ENCODE measurements at places on chromosomes 12 and 14.

DNA sequence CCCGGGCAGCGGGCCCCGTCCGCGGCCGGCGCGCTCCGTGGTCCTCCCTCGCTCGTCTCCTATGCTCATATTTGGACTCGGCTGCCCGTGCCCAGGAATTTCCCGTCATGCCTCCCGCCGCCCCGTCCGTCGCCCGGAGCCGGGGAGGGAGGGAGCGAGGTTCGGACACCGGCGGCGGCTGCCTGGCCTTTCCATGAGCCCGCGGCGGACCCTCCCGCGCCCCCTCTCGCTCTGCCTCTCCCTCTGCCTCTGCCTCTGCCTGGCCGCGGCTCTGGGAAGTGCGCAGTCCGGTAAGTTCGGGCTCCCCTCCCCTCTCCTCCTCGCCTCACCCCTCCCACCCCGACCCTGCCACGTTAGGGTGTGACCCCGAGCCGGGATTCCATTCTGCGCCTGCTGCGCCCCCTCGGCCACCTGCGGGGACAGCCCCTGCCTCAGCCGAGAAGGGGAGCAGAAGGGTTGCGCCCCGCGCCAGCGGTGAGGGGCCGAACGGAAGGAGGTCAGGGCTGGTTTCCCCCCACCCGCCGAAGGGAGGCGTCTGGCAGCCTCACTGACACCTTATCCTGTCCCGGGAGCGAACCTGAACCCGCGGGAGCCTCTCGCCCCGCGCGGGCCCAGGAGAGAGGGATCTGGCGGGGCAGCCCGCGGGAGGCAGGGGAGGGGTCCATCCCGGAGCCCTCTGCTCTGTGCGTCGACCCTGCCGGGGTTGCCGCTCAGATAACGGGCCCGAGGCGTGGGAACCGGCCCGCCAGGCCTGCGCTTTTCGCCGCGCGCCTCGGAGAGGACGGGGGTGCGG, at the start of gene MSRB3:
Gene MSRB3, plus strand, starts transcription at position 108 of the 793 bp plus-strand sequence. CDS start 29,897 bp downstream, outside the sequence.
- peak; percentile 88 for DNase-seq

- DNase-seq, result peak; percentile 30
These were observed 16.0 kb downstream of the FIGNL2 start for GRCh38 chr12:51832354-51833107.

- DNase-seq, result no peak
These were observed 39.4 kb upstream of the PPP1CC start for GRCh38 chr12:110782094-110782493.

DNA sequence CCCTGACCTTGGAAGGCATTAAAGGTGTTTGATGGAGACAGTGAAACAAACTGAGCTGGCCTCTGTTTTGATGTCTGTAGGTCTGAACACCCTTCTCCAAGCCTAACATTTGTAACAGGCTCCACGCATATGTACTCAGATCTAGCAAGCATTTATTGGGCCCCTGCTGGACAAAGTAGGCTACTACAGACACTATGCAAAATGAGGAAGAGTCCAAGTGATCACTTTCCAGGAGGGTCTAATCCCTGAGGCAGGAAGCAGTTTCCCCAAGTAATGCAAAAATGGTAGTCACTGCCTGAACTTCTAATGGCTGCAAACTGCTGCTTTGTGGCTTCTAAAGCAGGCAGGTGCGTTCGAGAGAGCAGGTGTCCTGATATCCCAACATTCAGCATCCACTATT, 405.8 kb downstream of the MED13L start:
- peak; percentile 86 for DNase-seq

DNA sequence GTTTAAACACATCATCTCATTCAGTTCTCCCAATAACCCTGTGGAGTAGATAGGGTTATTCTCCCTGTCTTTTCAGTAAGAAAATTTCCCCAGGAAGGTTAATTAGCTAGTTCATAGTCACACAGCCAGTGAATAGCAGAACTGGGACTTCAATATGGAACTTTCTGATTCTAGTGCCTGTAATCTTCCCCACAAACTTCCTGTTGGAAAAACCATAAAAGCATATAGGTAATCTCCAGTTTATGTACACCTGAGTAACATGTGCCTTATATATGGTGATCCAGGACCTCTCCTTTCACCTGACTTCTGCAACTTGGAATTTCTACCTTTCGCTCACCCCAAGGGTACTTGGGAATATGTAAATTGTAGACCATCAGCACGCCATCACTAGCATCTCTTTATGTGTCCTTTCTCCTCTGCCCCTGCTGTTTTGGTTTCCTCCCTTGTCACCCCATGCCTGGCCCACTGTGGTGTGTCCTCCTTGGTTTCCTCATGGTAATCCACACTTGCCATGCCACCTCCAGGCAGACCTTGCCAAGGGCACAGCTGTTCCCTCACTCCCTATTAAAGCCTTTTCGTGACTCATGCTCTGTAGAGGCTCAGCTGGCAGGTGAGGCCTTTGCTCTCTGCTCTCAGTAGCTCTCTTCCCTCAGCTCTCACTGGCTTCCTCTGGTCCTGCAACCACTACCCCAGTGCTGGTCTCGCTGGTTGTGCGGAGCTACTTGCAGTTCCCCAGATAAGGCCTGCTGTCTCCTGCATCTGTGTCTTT, 16.7 kb downstream of the TBC1D30 start:
- DNase-seq, result no peak
